CD8-positive, alpha-beta memory T cell (primary cell): ENCODE measurements at places on chromosomes 13 and 19. TPM values are rescaled to one million over a fixed set of nuclear protein-coding genes. Genes with fewer than 3 reads are reported as not detected.

The CYP2A7 gene
- not detected for total RNA-seq

The OVOL3 gene
- total RNA-seq: not detected

The GPR108 gene
- 72.0 TPM for total RNA-seq

The ZNF382 gene
- total RNA-seq: 10.0 TPM

The SLC6A16 gene
- total RNA-seq: 1.1 TPM

The CALR3 gene
- not detected for total RNA-seq

The NLRP5 gene
- not detected for total RNA-seq

The HS6ST3 gene
- not detected for total RNA-seq

The ZNF730 gene
- total RNA-seq: 0.51 TPM

DNA sequence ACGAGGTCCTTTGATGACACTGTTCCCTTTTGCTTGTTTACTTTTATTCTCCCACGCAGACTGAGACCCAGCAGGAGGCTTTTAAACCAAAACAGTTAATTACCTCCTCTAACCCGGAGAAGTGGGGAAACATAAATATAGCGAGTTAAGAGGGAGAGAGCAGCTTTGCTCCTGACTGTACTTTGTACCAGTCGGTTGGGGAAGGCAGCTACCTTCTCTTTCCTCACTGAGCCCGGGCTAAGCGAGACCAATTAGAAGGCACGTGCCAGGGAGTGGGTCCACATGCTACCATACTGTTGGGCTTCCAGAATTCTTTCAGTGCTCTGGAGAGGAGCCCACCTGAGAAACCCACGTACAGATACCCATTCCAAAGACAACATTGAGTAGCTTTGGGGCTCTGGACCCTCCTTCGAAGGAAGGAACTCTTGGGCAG is 124.2 kb downstream of the ZIC5 start:
- DNase-seq: no peak

DNA sequence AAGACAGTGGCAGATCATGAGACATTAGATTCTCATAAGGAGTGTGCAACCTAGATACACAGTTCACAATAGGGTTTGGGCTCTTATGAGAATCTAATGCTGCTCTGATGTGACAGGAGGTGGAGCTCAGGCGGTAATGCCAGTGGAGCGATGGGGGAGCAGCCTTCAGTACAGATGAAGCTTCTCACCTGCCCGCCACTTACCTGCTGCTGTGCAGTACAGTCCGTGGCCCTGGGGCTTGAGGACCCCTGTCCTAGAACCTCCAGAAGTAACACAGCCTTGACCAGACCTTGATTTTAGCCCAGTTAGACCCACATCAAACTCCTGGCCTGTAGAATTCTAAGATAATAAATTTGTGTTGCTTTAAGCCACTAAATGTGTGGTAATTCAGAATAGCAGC is 215.1 kb upstream of the MIR17HG start:
- no peak for DNase-seq

DNA sequence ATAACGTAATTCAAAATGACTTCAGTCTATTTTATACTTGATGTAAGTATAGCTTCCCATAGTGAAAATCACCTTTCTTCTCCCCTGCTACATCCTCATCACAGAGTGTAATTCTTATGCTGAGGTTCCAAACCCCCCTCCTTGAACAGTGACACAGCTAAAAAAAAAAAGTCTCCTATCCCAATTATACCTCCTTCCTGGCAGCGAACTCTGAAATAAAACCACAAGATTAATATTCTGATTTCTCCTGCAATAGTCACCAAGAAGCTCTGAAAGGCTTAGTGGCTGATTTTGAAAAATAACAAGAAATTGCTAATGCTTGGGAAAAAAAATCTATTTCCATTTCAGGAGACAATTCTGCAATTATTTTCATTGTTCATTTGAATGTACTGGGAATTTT is 36.3 kb downstream of the EFNB2 start:
- DNase-seq: no peak

DNA sequence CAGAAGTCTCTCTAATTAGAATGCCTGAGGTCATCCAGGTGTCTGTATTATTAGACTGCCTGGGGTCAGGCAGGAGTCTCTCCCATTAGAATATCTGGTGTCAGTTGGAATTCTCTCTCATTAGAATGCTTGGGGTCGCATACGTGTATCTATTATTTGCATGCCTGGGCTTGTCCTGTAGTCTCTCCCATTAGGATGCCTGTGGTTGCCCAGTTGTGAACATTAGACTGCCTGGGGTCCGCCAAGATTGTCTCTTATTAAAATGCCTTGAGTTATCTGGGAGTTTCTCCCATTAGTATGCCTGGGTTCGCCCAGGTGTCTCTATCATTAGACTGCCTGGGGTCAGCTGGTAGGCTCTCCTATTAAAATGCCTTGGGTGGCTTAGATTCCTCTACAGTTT is 1494.7 kb downstream of the UQCRFS1 start:
- DNase-seq: no peak

GRCh38 chr13:74306496-74306895 is 172.3 kb upstream of the KLF12 start:
- DNase-seq: no peak

DNA sequence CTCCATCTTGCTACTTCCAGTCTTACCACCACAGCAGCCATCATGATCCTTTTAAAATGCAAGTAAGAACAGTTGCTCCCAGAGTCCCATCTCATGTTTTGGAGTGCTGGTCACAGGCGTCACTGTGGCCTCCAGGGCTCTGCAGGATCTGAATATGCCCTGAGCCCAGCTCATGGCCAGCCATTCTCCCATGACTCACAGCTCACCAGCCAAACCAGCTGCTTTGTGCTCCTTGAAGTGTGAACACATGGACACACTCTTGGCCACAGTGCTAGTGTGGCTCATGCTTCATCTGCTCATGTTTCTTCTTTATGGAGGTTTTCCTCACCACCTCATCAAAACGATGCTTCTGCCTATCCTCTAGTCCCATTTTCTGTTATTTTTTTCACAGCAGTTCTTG is 466.5 kb downstream of the UQCRFS1 start:
- DNase-seq: no peak

- no peak for DNase-seq
These were observed 8.7 kb downstream of the FIZ1 start for GRCh38 chr19:55590617-55591016.

DNA sequence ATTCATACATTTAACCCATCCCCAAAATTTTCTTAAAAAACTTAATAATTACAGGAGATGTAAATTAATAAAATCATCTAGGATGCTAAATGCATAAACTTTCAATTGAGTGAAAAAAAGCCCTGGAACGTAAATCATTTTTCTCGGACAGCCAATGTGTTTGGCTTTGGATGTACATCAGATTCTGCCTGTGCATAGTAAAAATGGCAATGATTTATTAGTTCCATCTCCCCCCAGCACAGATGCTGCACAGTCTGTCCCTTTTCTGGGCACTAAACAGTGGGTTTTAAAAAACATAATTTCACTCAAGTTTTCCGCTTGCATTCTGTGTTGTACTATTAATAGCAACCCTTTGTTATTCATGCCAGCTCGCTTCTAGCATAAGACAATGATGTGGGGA is 147.7 kb downstream of the TM9SF2 start:
- DNase-seq: no peak

DNA sequence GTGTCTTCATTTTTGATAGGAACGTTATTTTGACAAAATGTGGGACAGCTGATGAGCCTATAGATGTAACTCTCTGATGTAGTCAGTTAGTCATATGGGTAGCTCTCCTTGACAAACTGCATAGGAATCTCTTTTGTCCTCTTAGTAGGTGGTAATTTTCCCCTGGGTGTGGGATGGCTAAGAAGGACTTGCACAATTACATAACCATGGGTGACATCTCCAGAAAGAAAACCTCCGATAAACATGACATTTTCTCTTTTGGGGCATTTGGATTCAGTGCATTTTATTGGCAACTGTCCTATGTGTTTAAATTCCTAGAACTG is 41.8 kb downstream of the IGFL3 start:
- DNase-seq: no peak

DNA sequence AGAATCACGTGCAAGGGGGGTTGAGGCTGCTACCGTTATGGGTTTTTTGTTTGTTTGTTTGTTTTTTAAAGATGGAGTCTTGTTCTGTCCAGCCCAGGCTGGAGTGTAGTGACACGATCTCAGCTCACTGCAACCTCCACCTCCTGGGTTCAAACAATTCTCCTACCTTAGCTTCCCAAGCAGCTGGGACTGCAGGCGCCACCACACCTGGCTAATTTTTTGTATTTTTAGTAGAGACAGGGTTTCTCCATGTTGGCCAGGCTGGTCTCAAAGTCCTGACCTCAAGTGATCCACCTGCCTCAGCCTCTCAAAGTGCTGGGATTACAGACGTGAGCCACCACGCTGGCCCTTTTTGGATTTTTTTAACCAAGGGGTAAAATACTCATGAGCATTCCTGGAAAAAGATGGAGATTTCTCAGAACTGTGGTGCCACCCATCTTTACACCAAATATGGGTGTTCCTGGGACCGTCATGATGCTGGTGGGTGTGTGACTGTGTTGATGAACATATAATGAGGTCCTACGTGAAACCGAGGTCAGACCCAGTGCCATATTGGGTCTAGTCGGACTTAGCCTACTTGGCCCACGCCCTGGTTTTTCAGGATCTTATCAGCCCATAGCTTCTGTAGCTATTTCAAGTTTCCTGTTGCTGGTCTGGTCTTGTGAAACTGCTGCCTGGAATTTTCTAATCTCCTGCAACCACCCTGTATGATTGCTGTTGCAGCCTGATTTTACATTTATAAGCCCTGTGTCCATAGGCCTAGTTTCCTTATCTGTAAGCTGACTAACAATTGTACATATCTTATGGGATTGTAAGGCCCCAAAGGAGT is 6.2 kb downstream of the PPP1R15A start:
- peak; percentile 24 for DNase-seq

GRCh38 chr19:30566681-30567420 is 194.7 kb downstream of the ZNF536 start:
- DNase-seq: no peak

DNA sequence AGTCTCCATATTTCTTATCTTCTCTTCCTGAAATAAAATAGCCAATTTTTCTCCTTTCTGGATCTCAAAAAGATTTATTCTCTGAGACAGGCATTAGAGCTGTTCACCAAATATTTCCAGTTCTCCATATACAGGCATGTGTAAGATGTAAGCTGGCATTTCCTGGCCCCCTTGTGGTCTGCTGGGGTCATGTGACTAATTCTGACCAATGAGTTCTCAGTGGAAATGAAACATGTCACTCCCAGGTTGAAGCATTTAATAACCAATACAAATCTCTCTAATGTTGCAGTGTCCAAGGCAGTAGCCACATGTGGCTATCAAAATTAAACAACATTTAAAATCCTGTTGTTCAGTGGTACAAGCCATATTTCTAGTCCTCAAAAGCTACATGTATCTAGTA is 14.8 kb upstream of the CACNA1A start:
- DNase-seq: no peak

DNA sequence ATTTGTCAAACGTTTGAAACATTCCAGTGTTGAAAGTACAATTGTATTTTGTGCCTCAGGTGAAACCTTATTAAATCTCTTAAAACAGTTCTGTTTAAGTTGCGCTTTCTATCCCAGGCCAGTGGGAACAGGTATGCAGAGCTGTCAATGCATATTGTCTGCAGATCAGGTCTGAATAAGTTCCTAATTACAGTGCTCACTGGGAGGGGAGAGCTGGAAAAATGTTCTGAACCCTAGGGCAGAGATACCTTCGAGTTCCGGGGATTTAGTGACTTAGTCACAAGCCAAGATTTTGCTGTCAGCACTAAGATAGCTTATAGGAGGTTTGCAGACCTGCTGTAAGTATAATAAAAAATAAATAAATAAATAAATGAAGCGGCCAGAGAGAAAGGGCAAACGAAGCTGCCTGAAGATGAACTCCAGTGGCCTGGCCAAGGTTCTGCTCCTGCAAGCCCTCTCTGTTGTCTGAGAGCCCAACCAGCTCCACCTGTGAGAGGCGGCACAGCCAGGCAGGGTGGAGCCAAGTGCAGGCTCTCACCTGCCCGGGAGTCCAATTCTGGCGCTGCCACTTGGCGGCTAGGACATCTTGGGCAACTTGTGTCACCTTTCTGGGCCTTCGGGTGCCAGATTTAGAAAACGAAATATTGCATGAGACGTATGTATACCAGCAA is 97.9 kb upstream of the SLC7A1 start:
- DNase-seq: no peak

DNA sequence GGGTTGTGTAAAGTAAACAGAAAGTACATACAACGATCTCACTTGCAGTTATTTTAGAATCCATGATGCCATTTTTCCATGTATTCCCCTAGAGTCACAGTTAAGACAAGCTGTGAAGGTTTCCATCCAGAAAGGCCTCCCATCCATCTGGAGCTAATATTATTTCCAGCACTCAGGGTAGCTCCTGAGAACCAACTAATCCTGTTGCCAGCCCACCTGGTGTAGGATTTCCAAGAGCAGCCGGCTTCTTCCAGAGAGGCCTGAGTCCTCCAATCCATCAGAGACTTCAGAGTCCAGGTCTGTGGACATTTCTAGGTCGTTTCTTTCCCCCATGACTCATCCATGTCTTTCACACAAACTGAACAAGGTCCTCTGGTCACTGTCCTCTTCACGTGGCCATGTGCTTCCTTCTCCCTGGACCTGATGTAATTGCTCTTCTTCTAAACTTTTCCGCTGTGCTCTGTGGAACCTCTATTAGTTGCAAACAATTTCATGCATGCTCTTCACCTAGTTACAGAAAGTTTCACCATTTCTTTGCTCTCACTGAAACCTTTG is 270.3 kb upstream of the TMTC4 start:
- no peak for DNase-seq

DNA sequence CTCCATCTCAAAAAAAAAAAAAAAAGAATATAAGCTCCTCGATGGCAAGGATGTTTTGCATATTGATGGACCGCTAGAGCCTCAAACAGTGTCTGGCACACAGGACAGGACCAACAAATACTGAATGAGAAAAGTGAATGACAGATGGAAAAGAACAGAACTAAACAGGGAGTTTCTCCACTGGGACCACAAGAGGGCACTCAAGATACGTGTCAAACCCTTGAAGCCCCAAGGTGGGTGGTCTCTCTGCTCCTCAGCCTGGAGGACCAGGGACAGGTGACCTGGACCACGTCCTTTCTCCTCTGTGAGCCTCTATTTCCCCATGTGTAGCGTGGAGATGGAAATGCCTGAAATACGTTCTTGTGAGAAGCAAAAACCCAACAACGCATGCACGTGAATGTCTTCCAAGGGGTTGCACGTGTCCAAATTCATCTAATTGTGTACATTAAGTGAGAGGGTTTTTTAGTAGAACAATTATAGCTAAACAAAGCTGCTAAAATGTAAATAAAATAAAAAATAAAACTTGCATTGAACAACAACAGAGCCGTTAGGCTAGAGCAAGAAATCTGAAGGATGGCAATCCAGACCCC is 5.7 kb upstream of the CDC42EP5 start:
- no peak for DNase-seq
